ENCODE measurements at places on chromosomes 3 and 15. TPM values are rescaled to one million over a fixed set of nuclear protein-coding genes. Genes with fewer than 3 reads are reported as not detected.

- H3K27me3 ChIP-seq = no peaks in the 10 kb centered on the region
- no peak for DNase-seq
- H3K4me3 ChIP-seq = no peak overlapping the region
- H3K36me3 ChIP-seq = no peaks in the 10 kb centered on the region
These were observed 259.3 kb downstream of the MAGI1 start for GRCh38 chr3:65779390-65779789.

DNA sequence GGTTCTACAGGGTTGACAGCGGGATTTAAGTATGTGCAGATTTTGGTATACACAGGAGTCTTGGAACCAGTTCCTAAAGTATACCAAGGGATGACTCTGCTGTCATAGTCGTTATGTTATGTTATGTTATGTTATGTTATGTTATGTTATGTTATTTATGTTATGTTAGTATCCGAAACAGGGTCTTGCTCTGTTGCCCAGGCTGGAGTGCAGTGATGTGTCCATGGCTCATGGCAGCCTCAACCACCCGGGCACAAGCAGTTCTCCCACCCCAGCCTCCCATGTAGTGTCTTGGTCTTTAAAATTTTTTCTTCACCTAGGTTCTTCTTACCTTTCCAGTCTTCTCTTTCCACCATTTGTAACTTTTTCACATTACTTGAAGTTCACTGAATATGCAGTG is 21.7 kb downstream of the PPP4R2 start:
- H3K27me3 ChIP-seq = no peaks in the 10 kb centered on the region
- H3K4me1 ChIP-seq = no peaks in the 10 kb centered on the region
- H3K4me3 ChIP-seq = no peak overlapping the region
- H3K36me3 ChIP-seq = no peaks in the 10 kb centered on the region
- no peak overlapping the region for H3K27ac ChIP-seq

DNA sequence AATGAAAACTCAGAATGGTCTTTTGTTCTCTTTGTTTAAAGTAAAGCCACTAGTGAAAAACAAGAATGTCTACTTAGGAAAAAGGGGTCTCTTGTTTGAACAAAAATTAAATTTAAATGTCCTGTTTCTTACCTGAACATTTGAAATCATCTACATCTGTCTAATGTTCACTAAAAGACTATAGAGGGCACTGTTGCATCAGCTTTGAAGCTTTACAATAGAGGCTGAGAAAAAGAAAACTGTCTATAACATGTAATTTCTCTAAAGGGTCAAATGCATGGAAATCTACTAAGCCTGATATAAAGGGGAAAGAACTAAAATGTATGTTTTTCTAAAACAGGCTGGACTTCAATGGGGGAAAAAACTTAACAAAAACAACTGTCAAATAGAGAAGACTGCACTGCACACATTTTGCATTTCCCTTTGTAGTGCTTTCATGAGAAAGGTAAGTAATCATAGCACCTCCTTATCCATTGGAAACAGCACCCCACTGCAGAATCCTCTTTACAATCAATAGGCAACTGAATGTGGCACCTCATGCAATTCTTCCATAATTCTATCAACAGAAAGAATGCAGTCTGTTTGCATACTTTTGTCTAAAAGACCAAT is 26.3 kb downstream of the DPH6 start:
- no peaks in the 10 kb centered on the region for H3K36me3 ChIP-seq
- no peaks in the 10 kb centered on the region for H3K27me3 ChIP-seq
- H3K27ac ChIP-seq = no peak overlapping the region
- no peak overlapping the region for H3K4me3 ChIP-seq
- DNase-seq = no peak

GRCh38 chr3:186427627-186428281 is 65.7 kb upstream of the DGKG start:
- H3K27me3 ChIP-seq = no peaks in the 10 kb centered on the region
- H3K4me3 ChIP-seq = no peak overlapping the region
- H3K36me3 ChIP-seq = no peaks in the 10 kb centered on the region

DNA sequence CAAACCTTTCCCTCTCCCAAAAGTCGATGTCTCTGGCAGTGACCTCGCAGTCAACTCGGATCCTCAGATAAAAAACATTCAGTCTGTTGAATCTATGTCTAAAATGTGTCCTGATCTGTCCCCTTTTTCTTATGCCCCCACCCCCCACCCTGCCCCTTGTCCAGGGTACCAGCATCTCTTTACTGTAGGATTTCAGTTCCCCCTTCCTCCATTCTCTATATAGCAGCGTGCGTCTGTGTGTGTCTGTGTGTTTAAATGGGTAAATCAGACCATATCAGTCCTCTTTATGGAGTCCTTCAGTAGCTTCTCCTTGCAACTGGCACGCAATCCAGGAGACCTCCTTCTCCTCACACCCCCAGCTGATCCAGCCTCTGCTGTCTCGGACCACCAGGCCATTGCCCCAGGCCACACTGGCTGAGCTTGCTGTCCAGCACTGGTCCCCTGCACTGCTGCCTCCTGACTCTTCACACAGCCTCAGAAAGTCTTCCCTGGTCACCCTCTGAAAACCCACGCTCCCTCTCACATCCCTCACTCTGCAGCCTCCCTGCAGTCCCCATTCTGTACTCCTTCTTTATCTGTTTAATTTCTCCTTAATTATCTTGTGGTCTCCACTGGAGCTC is 1.5 kb downstream of the LRRK1 start:
- no peak overlapping the region for H3K4me3 ChIP-seq
- no peaks in the 10 kb centered on the region for H3K36me3 ChIP-seq
- no peak overlapping the region for H3K27ac ChIP-seq
- H3K27me3 ChIP-seq = no peaks in the 10 kb centered on the region
- no peaks in the 10 kb centered on the region for H3K4me1 ChIP-seq
- DNase-seq = no peak

DNA sequence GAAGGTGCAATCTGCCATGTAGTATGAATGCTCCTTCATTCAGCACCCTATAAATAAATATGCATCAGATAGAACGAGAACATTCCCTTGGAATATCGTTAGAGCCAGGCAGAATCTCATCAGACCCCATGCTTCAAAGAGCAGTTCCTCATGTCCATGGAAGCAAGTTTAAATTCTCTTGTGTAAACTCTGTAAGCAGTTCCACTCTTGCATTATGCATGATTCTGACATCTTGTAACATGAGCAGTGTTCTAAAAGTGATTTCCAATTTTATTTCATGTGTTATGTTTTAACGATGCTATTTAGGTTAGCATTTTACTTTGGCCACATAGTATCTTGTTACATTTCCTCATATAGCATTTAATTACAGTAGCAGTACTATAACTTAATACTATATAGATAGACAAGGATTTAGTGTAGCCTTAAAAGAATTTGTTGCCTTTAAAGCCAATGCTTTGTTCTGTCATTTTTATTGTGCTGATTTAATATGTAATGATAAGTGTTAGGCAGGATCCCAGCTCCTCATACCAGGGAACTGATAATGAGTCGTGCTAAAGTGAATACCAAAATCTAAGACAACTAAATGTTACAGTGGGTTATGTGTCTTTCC is 161.2 kb upstream of the NECTIN3 start:
- no peak overlapping the region for H3K27ac ChIP-seq
- no peaks in the 10 kb centered on the region for H3K4me1 ChIP-seq
- no peak for DNase-seq
- no peaks in the 10 kb centered on the region for H3K27me3 ChIP-seq
- no peak overlapping the region for H3K4me3 ChIP-seq

DNA sequence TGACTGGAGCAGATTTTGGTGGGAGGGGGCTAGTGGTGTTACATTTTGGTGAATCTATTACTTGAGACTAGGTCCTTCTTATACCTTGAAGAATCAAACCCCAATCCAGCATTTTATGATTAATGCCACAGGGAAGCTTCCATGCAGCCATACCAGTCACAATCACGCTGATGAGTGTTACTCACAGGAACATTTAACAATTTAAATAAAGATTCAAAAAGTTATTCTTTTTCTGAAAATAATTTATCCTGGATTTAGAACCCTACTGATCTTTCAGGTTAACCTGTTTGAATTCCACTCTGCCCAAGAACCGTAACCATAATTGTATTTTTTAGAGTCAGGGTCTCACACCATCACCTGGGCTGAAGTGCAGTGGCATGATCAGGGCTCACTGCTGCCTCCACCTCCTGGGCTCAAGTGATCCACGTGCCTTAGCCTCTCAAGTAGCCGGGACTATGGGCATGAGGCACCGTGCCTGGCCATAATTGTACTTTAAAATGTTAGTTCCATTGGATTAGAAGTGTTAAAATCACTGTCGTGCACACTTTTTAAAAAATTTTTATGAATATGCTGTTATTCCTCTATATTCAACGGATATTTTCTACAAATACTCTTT is 929 bp upstream of the MTMR10 start:
- no peaks in the 10 kb centered on the region for H3K27me3 ChIP-seq
- no peak for DNase-seq
- H3K36me3 ChIP-seq = no peaks in the 10 kb centered on the region
- no peaks in the 10 kb centered on the region for H3K4me1 ChIP-seq
- H3K4me3 ChIP-seq = peak overlapping the region; percentile 64

DNA sequence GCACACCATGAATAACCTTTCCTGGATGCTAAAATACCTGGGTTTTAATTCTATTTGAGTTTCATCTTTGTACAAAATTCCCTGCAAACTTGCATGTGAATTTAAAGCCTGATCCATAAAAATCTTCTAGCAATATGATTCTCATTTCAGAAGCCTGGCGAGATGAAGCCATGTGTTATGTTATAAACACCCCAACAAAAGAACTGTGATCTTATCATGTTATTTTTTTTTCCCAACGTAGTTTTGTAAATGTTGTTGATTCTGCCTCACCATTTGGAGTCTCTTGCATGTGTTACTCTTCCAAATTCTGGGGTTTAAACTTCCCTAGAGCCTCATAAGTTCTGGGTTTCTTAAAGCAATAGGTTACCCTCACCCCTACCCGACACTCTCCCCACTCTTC is 428.1 kb upstream of the DPH6 start:
- no peak overlapping the region for H3K4me3 ChIP-seq
- DNase-seq = no peak
- H3K4me1 ChIP-seq = no peaks in the 10 kb centered on the region

DNA sequence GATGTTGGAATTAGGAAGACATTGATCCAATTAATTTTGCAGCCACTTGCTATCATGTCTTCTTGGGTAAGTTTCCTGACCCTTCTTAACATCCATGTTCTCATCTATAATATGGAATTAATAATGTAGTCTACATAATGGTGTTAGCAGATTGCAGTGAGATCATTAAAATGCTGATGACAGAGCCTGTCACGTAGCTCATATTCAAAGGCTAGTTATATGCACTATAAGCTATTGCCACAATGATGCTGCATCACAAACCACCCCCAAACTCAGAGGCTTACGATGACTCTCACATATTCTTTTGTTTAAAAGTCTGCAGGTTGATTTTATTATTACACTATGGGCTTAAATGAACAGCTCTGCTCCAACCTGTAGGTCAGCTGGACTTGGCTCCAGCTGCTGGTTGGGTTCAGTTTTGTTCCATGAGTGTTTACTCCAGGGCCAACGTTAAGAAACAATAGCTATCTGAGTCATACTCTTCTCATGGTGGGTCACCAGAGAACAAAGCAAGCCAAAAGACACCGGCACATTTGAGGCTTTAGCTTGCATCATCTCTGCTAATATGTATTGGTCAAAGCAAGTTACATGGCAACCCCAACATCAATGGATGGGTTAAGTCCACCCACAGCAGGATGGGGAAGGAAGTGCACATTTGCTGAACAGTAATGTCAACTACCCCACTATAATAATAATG is 250.0 kb upstream of the SLCO3A1 start:
- no peak overlapping the region for H3K27ac ChIP-seq
- H3K4me3 ChIP-seq = no peak overlapping the region
- no peak for DNase-seq

GRCh38 chr3:187999821-188000220 is 154.1 kb upstream of the LPP start:
- no peaks in the 10 kb centered on the region for H3K4me1 ChIP-seq
- DNase-seq = no peak
- no peak overlapping the region for H3K4me3 ChIP-seq

GRCh38 chr15:78351539-78351938 is 11.4 kb downstream of the CRABP1 start:
- H3K27ac ChIP-seq = no peak overlapping the region
- H3K36me3 ChIP-seq = no peaks in the 10 kb centered on the region
- DNase-seq = no peak
- no peak overlapping the region for H3K4me3 ChIP-seq
- H3K4me1 ChIP-seq = no peaks in the 10 kb centered on the region

DNA sequence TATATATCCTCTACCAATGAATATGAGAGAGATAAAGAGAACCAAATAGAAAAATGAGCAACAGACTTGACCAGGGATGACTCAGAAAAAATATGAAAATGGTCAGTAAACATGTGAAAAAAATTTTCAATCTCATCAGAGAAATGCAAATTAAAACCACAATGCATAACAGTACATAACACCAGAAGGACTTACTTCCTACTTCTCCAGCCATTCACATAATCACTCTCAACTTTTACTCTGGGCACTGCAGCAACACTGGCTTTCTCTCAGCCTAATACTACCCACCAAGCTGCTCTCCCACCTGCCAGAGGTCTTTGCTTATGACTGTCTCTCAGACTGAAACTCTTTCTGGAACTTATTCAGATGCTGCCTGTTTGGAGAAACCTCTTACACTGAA is 49.4 kb downstream of the DPH6 start:
- no peaks in the 10 kb centered on the region for H3K36me3 ChIP-seq
- H3K4me3 ChIP-seq = no peak overlapping the region
- no peak overlapping the region for H3K27ac ChIP-seq

DNA sequence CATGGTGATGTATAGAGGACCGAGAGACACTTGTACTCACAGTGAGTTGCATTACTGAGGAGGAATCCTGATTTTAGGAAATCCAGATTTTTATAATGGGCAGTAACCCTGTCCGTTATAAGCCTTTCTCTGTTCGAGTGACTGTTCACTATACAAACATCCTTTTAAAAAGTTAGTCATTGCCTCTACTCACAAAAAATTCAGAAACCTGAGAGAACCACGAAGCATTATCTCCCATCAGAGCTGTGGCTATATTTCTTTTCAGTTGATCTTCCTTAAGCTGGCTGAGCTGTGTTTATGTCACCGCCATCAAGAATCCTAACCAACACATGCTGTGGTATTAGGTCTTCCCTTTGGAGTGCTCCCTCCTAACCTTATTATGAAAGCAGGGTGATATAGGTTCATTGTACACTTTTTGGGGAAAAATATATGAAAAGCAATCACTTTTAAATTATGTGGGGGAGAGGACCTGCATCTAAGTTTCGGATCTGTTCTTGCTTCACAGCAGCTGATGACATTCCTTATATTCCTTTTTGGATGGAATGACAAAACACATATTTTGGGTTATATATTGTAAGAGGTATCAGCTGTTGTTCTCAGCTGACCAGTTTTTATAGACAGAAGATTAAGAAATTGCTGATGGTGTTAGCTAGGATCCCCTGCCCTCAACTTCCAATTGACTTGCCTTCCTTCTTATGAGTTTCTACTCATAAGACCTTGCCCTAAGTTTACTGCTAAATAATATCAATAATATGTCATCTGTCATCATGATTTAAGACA is 465.9 kb upstream of the RASGRP1 start:
- no peak overlapping the region for H3K4me3 ChIP-seq
- no peak overlapping the region for H3K27ac ChIP-seq
- H3K36me3 ChIP-seq = no peaks in the 10 kb centered on the region
- DNase-seq = no peak
- no peaks in the 10 kb centered on the region for H3K27me3 ChIP-seq

The MYL3 gene
- total RNA-seq = 6.0 TPM

The CADM2 gene
- total RNA-seq = 6.6 TPM

The LRRC15 gene
- total RNA-seq = under 0.01 TPM

The TEX9 gene
- 33.4 TPM for total RNA-seq

All from uterus (tissue), 4 donors.